ENCODE measurements at places on chromosomes 16 and 17.

- DNase-seq = peak; percentile 64
Measured at GRCh38 chr16:31074814-31075183, 577 bp downstream of the ZNF646 start.

GRCh38 chr16:46926470-46927225, 42.5 kb downstream of the GPT2 start:
- DNase-seq = no peak

GRCh38 chr17:37696366-37696765, 48.5 kb downstream of the HNF1B start:
- DNase-seq = no peak

DNA sequence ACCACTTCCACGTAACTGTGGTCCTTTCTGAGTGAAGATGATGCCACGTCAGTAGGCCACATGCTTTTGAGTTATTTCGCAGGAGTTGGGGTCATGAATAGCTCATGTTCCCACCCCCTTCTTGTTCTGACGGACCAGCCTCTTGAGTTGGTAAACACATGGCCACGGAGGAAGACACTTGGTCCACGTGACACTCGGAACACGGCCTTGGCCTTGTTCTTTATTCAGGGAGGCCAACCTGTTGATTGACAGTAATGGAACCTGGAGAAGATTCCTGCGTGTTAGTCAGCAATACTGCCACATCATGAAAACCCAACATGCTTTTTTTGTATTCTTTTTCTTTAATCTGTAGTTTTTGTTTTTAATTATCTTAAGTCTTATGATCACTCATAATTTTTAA, 56.3 kb downstream of the SEC14L1 start:
- no peak for DNase-seq

GRCh38 chr17:79282294-79282693, 207.7 kb downstream of the ENGASE start:
- DNase-seq = no peak

DNA sequence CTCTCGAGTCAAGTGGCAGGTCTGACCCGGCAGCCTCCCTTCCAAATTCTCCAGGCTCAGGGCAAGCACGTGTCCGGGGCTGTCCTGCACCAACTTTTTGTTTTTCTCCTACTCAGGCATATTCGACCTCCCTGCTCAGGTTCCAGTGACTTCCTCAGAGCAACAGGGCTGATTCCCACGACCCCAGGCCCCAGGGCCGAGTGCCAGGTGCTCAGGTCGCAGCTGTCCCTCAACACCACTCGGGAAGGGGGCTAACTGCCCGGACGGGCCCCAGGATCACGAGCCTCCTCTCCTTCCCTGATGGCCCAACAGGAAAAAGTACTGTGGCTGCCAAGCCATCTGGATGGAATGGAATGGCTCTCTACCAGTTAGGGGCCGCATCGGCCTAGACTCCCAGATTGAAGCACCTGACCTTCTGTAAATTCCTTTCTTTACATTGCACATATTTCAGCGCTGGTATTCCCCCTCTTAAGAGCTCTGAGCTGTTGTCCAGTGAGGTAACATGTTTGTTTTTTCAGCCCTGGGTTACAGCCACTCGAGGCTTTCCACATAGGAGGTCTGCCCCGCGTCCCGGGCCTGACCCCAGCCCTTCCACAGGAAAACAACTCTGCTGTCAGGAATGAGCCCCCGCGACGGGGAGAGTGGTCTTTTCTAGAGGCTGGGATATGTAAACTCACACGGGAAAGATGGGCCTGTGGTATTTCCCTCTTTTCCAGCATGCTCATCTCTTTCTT, 25.0 kb downstream of the NXN start:
- DNase-seq = peak; percentile 60

- no peak for DNase-seq
Measured at GRCh38 chr16:46612121-46612520, 9.1 kb downstream of the SHCBP1 start.

- DNase-seq = peak; percentile 1
Measured at GRCh38 chr16:49158029-49158642, 123.5 kb downstream of the CBLN1 start.

- DNase-seq = no peak
Measured at GRCh38 chr17:45138911-45139532, 3.5 kb downstream of the ACBD4 start.

- peak; percentile 31 for DNase-seq
Measured at GRCh38 chr16:83335076-83335475, 472.7 kb upstream of the HSBP1 start.

DNA sequence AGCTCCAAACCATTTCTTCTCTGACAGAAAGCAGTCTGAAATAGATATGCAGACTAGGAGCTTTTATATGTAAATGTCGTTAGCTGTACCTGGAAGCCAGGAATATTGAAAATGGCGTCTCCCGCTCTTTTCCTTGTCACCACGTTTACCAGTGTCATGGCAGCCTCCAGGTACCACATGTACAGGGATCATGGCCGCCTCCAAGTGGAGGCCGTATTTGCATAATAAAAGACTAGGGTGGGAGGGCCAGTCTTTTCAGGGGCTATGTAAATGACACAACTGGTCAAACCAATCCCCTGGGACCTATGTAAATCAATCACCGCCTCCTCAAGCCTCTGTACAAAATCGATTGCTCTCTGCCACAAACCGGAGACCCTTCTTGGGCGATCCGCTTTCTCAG, 54.3 kb downstream of the MYOCD start:
- no peak for DNase-seq

GRCh38 chr16:534856-535445, 7.4 kb downstream of the CAPN15 start:
- DNase-seq = no peak

DNA sequence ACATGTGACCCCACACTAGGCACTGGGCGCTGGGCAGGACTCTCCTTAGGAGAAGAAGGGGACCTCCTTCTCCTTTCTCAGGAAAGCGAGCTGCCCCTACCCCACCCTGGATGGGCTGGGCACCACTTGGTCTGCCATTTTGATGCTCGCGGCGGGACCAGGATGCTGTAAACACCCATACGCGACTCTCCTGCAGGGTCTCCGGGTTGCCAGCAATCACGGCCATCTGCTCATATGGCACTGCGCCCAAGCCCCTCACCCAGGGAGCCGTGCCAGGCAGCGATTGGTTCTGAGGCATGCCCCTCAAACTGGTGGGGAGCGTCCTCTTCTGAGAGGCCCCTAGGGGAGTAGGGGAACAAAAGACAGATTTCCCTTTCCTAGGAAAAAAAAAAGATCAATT, 99.0 kb downstream of the C16orf78 start:
- DNase-seq = no peak

- no peak for DNase-seq
Measured at GRCh38 chr17:17128476-17129075, 77.6 kb downstream of the PLD6 start.

DNA sequence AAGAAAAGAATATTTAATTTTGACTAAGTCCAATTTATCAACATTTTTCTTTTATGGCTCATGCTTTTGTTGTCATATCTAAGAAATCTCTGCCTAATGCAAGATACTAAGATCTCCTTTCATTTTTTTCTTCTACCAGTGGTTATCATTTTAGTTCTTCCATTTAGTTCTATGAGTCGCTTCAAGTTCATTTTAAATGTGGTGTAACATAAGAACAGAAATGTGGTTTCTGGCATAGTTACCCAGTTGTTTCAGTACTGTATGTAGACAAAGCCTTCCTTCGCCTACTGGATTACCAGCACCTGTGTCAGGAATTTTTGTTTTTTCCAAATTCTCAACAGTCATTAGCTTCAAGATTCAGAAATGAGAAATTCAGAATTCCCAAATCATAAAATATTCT, 175.7 kb downstream of the PARN start:
- peak; percentile 49 for DNase-seq

DNA sequence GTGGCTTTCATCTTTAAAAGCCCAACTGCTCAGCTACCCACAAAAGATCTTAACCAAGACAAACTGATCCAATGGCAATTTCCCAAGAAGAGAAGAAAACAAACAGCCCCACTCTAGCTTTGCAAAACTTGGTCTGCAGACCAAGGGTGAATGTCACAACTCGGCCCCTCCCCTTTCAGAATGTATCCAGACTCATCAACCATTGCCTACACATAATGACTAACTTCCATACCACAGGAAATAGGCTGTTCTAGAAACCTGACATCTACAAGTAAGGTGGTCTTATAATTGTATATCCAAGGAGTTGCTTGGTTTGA, 16.0 kb downstream of the DCUN1D3 start:
- DNase-seq = peak; percentile 81

- DNase-seq = peak; percentile 28
Measured at GRCh38 chr17:37759014-37759637, 14.3 kb upstream of the HNF1B start.

DNA sequence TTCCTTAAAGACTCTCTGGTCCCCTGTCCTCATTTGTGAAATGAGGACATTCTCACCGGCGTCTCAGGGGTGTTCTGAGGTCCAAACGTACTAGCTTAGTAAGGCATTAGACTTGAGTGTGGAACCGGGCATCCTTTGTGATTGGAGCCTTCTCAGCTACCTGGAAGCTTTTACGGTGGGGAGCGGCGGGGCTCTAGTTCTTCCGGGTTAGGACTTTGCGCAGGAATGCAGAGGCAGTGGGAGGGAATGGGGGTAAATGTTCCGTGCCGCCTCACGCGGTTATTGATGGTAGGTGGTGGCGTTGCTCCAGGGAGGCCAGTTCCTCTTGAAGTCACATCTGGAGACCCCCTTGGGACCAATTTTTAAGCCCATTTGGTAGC, 113.6 kb downstream of the SNX29 start:
- no peak for DNase-seq

GRCh38 chr16:26762594-26762993, 304.1 kb upstream of the C16orf82 start:
- DNase-seq = no peak

- no peak for DNase-seq
Measured at GRCh38 chr17:69230939-69231338, 2.3 kb upstream of the ABCA10 start.

DNA sequence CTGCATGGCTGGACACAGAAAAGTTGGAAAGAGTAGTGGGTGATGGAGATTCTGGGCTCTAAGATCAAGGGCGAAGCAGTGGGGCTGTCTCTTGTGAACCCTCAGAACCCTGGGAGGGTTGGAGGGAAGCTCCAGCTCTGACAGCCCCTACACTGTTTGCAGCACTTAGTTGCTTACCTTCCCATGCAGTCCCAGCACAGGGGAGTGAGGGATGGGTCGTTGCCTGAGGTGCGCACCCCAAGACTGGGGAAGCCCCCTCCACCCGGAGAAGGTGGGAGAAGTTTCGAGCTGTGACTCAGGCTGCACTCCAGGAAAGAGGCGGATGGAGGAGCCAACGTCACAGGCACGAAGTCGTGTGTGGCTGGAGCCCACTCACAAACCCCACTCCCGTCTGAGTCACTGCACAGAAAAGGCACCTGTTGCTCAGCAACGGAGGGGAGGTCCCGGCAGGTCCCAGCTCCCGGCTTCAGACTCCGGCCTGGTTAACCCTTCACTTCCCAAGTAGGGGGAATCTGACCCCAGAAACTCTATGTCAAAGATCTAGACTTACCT, 60.1 kb downstream of the AIPL1 start:
- peak; percentile 15 for DNase-seq

DNA sequence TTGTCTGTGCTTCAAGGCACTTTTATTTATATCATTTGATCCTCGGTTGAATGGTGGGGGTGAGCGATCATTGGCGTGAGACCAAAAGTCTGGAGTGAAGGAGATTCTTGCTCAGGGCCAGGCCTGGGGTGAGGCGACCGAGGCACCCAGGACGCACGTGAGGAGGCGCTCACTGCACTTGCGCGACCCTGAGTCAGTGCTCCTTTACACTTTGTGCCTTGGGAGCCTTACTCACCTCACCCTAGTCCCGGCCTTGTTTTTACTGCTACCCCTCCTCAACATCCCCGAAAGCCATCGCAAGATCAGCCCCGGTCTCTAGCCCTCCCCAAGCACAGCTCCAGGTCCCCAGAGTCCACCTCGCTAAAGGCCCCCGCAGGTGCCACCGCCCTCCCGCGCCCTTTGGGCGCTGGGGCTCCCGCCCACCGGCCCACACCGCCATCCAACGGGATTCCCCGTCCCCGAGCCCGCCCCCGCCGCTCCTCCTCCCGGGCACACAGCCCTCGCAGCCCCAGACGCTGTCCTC, 496 bp downstream of the EZH1 start:
- DNase-seq = peak; percentile 63

- no peak for DNase-seq
Measured at GRCh38 chr16:14487579-14487978, 142.5 kb downstream of the PARN start.

GRCh38 chr17:8160224-8160577, 2.5 kb downstream of the VAMP2 start:
- DNase-seq = no peak

GRCh38 chr17:50544516-50544915, 2.5 kb upstream of the SPATA20 start:
- DNase-seq = no peak

DNA sequence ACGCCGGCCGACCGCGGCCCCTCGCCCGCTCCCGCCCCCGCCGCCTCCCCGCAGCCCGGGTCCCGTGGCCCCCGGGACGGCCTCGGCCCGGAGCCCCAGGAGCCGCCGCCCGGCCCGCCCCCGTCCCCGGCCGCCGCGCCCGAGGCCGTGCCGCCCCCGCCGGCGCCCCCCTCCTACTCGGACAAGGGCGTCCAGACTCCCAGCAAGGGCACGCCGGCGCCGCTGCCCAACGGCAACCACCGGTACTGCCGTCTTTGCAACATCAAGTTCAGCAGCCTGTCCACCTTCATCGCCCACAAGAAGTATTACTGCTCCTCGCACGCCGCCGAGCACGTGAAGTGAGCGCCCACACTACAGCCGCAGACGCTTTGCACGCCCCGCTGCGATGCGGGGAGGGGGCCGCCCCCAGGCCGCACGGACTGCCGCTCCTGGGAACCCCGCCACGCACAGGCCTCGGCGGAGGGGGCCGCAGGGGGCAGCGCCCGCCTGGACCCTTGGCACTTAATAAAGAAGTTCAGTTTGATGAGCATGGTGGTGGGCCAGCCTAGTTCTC, 35.5 kb upstream of the ZC3H18 start:
- peak; percentile 74 for DNase-seq

GRCh38 chr17:48162306-48162934, 54.9 kb downstream of the SNX11 start:
- no peak for DNase-seq

GRCh38 chr17:14437176-14437575, 136.3 kb downstream of the HS3ST3B1 start:
- DNase-seq = no peak

DNA sequence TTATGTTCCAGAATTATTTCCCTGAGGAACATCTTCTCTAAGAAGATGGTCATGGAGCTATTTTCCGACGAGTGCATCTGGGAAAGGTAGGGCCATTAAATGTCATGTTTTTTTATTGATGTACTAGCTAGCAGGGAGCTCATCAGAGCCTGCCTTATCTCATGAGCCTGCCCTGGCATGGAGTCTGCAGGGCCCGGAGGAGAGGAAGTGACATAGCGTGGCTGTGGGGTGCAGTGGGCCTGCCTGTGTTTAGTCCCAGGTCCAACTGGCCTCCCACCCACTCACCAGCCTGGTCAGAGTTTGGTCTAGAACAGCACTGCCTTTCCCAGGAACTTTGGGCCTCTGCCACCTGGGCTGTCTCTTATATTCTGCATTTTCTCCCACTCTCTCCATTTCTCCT, 389.8 kb downstream of the SNX29 start:
- no peak for DNase-seq
